Activated CD4-positive, alpha-beta T cell treated with anti-CD3 and anti-CD28 coated beads for 36 hours (primary cell): ENCODE measurements at places on chromosomes 6 and 20. TPM values are rescaled to one million over a fixed set of nuclear protein-coding genes. Genes with fewer than 3 reads are reported as not detected.

- DNase-seq: no peak
These were observed 230.8 kb downstream of the EYA2 start for GRCh38 chr20:47125508-47125757.

DNA sequence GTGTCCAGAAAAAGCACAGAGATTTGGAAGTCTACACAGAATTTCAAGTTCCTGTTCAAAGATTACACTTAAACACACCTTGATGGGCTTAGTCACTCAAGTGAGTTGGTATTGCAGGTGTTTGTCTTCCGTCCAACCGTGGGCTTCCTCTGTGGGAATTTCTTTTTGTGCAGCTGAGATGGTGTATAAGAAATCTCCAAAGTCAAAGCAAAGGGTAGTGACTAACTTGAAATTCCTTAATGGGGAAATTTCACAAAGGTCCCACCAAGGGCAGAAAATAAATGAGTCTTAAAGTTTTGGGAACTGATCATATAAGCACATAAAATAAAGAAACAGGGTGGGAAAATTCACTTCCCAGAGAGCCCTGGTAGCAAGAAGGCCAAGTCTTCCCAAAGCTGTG, 102.0 kb upstream of the TNFAIP3 start:
- no peak for DNase-seq

- peak; percentile 48 for DNase-seq
These were observed 130.6 kb upstream of the INSM1 start for GRCh38 chr20:20237093-20237959.

- DNase-seq: no peak
These were observed 1.8 kb downstream of the FOXO3 start for GRCh38 chr6:108562503-108562993.

GRCh38 chr6:34390531-34391472, 1.7 kb downstream of the NUDT3 start:
- no peak for DNase-seq

The FOXS1 gene
- not detected for total RNA-seq

DNA sequence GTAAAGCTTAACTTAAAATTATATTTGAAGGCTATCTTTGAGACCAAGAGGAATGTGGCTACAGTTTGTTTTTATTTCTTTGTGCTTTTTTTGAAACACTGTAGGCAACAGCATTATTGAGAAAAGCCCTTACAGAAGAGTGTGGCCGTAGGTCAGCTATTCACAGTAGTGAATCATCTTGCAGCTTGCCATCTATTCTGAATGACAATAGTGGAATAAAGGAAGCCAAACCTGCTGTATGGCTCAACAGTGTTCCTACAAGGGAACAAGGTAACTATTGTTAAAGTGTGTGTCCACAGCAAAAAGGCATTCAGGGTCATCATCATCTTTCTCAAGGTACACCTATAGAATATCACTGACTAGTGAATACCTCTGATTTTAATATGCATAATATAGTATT, 88.5 kb downstream of the KIZ start:
- DNase-seq: no peak

The PDE10A gene
- not detected for total RNA-seq

DNA sequence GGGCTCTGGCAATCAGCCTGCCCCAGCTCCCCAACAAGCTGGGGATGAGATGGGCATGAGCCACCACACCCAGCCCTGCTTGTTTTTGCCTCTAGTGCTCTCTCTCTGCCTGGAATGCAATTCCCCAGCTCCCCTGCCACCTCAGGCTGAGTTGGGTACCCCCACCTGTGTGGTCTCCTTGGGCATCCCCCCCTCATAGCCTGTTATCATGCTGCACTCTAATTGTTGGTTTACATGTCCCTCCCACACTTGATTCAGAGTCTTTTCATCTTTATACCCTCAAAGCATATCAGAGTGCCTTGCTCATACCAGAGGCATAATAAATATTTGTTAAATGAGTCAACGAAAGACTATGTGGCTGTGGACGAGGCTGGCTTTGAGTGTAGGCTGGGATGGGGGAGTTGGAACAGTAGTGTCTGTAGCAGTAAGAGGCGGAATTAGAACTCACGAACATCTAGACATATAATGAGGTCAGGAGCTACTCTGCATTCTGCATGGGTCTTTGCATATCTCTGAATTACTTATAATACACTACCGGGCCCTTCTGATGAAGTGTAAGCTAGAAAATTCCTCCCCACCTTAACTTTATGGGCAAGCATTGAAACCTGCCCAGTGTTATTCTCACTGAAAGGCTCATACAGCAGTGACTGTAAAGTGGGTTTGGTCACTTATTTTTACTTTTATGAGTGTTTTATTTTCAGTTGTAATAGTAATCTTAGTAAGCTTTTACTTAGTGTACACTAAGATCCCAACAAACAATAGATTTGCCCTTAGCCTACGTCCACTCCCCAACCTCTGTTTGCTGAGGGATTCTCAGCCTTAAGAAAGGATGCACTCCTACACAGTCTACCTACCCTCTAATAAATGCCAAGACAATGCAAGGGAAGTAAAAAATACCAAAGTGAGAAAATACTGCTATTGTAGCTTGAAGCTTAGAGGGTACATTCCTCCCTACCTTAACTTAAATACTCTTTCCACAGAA, 58.7 kb downstream of the EDN1 start:
- no peak for DNase-seq

GRCh38 chr6:28258877-28259777, at the start of gene NKAPL:
Gene NKAPL, plus strand, starts transcription at chr6:28259297. Its CDS starts 75 bp downstream, at chr6:28259372.
- DNase-seq: peak; percentile 83

- no peak for DNase-seq
These were observed 67.4 kb upstream of the ARMC2 start for GRCh38 chr6:108780784-108781183.

- DNase-seq: peak; percentile 45
These were observed 22.6 kb upstream of the HLA-DQB2 start for GRCh38 chr6:32785781-32786533.

The NOTCH4 gene
- 1.1 TPM for total RNA-seq

The BPIFB1 gene
- total RNA-seq: not detected

- no peak for DNase-seq
These were observed 162.0 kb upstream of the SOX4 start for GRCh38 chr6:21431526-21431925.

The MC3R gene
- not detected for total RNA-seq

The TTI1 gene
- total RNA-seq: 35.6 TPM

GRCh38 chr20:36775826-36776225, 2.3 kb upstream of the DSN1 start:
- DNase-seq: no peak

- DNase-seq: no peak
These were observed 41.7 kb downstream of the SLC23A2 start for GRCh38 chr20:4959592-4959991.

- no peak for DNase-seq
These were observed 38.6 kb downstream of the MYLK4 start for GRCh38 chr6:2712102-2712501.

DNA sequence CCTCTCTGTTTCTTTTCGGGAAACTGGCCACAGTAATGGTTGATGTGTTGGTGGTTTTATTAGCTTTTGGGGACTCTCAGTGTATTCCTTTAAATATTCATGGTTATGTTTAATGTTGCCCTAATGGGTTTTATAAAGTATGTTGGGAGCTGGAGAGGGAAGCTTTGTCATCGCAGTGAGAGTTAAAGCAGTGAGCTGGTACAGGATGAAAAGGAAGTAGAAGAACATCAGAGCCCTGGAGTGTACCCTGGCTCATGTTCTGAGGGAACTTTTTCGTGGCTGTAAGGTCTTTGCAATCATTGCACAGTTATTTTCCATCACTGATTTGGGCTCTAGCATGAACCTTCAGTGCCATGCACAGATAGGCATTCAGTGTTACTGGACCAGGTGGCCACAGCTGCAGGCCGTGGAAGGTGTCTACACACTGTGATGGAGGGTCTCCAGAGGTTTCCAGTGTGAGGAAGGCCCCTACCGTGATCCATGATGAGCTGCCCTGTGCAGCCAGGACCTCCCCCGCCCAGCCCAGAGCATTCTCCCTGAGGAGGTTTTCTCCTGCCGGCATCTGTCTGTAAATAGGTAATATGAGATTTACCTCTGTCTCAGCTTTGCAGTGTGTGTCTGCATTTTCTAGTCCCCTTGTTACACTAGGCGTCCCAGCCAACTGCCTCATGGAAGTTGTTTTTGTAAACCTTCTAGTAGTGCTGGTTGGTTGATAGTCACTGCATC, 22.4 kb upstream of the TMEM217 start:
- DNase-seq: no peak
